ENCODE measurements at places on chromosomes 3 and 15. TPM values are rescaled to one million over a fixed set of nuclear protein-coding genes. Genes with fewer than 3 reads are reported as not detected.

DNA sequence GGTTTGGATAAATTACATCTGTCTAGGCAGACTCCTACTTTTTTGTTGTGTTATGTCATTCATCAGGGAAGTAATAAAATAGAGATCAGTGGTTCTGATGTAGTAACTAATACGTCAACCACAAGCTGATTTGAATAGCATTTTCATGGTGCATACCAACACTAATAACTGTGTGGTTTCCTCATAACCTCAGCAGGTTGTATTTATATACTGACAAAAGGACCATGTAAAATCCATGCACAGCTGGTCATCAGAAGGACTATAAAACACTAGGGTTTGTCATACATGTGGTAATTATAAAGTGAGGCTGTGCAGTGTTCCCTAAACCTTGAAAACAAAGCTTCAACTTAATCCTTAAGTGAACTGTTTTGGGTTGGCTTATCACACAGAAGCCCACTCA lies 216.8 kb upstream of the RBMS3 start:
- peak; percentile 54 for DNase-seq

DNA sequence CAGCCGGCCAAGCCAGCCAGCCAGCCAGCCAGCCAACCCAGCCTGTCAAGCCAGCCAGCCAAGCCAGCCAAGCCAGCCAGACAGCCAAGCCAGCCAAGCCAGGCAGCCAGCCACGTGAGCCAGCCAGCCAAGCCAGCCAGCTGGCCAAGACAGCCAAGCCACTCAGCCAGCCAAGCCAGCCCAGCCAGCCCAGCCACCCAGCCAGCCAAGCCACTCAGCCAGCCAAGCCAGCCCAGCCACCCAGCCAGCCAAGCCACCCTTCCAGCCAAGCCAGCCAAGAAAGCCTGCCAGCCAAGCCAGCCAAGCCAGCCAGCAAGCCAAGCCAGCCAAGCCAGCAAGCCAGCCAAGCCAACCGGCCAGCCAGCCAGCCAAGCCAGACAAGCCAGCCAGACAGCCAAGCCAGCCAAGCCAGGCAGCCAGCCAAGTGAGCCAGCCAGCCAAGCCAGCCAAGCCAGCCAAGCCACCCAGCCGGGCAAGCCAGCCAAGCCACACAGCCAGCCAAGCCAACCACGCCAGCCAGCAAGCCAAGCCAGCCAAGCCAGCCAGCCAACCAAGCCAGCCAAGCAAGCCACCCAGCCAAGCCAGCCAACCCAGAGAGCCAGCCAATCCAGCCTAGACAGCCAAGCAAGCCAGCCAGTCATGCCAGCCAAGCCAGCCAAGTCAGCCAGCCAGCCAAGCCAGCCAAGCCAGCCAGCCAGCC lies 199.5 kb downstream of the GOLGA6L6 start:
- DNase-seq: no peak

DNA sequence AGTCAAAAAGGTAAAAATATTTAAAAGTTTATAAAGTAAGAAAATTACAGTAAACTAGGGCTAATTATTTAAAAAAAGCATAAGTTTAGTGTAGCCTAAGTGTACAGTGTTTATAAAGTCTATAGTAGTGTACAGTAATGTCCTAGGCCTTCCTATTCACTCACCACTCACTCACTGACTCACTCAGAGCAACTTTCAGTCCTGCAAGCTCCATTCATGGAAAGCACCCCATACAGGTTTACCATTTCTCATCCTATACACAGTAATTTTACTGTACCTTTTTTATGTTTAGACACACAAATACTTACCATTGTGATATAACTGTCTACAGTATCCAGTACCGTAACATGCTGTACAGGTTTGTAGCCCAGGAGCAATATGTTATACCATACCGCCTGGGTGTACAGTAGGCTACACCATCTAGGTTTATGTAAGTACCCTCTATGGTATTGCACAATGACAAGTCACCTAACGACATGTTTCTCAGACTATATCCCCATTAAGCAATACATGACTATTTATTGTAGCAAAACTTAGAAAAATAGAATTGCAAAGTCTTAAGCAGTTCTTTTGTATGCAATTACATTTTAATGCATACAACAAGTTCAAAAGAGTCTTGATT lies 19.5 kb downstream of the AVEN start:
- no peak for DNase-seq

DNA sequence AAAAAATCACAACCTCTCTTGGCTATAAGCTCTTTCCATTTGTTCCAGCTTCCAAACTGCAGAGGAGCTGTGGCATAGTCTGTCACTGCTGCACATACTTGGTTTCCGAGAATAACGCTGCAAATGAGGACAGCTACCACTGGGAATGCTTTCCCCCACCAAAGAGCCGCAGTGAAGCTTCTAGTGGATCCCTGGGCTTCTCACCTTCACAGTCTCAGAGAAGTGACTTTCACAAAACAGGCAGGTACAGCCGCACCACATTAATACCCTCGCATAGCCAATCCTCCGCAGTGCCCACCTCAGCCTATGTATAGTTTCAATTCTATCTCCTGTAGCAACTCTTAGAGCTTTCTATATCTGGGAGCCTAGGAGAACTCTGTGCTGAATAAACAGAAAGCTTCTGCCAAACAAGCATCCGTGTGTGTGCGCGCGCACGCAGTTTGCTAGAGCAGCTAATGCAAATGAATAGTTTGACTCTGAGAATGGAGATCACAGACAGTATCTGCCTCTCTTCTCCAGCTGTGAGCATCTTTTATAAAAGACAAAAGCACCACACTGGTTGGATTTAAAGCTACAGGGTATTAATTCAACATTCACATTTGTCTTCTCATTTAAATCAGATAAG lies 81.9 kb upstream of the PLXND1 start:
- DNase-seq: peak; percentile 87

- DNase-seq: no peak
Observed at GRCh38 chr3:78757731-78758130, 1010.1 kb downstream of the ROBO1 start.

The PP2D1 gene
- polyA plus RNA-seq: 0.16 TPM

The RTP1 gene
- polyA plus RNA-seq: not detected

The THAP10 gene
- polyA plus RNA-seq: 5.9 TPM

The IP6K1 gene
- 18.7 TPM for polyA plus RNA-seq

The CFAP100 gene
- not detected for polyA plus RNA-seq

Data from GM23248 (cell line).